ENCODE measurements at places on chromosomes 3 and 15.

DNA sequence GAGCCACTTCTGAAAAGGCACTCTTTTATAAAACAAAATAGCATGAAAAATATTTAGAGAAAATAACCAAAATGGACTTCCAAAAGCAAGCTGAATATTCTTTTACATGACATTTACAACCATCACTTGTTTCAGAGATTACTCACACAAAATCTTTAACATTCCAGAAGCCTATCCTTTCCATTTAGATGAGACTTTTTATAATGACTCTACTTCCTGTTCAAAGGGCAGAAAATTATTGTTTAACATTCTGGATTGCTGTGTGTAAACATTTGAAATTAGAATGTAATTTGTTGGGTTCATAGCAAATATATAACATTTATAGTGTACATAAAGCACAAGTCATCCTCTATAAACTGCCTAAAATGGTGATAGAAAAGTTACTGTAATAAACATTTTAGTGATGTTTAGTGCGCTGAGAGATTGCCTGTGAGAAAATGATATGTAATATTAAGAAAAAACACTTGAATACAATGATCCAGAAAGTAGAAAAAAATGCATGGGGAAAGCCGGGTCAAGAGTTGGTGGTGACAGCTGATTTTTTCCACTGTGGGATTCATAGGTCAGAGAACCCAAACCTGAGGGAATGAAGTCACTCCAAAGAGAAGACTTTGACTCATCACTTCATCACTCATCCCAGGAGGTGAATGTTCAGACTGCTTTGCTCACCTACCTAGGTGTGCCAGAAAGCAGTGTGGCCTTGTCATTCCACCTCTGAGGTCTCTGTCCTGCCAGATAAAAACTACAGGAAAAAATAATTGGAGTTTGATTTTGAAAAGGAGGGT, 305.8 kb downstream of the ARPP21 start:
- no peak for DNase-seq

DNA sequence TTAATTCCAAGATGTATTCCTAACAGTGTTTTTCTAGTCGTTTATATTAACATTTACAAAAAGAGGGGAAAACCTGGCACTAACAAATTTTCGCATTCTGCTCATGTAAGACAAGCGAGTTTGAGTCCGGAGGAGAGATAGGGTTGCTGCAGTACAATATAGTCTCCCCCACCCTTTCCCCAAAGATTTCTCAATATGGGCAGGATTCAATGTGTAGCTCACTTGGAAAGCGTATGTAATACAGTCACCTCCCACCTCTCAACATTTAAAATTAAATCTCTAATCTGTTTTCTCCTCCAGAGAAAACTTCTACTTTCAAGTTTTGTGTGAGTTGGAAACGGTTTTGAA, 57.9 kb downstream of the CMSS1 start:
- no peak for DNase-seq

- DNase-seq: no peak
Measured at GRCh38 chr15:33934396-33934795, 33.9 kb upstream of the CHRM5 start.

GRCh38 chr15:83206526-83207008, 1.1 kb downstream of the HDGFL3 start:
- no peak for DNase-seq

GRCh38 chr15:98420837-98421236, 227.5 kb upstream of the IGF1R start:
- DNase-seq: no peak

DNA sequence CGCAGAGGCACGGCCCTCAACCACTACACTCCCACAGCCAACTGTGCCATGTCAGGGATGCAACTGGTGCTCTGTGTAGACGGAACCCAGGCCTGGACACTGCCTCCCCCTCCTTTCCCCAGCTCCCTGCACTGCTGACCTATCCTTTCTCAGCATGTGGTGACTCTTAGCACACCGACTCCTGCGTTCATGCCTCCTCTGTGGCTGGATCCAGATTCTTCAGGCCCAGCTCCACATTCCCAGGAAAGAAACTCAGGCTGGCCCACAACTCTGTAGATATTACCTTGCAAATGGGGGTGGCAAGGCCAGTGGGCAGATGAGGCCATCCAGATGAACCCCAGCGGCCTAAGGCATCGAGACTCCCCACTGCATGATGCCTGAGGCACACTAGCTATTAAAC, 272.7 kb downstream of the OCA2 start:
- no peak for DNase-seq

DNA sequence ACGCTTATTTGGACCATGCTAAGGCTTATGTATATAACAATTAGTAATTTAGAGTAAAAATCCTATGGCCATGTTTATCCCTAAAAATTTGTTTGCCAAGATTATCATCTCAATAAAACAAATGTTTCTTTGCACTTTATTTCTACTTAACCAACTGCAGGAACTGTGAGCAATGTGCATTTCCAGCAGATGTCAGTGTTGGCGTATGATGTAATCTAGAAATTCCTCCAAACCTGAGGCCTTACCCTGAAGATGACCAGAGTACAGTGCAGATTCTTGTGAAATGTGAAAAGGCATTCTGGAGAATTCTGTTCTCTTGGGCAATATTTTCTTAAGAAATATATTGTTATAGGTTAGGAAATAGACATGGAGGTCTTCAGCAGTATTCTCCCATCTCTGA, 205.9 kb downstream of the MBNL1 start:
- no peak for DNase-seq

- no peak for DNase-seq
Measured at GRCh38 chr3:72368331-72368975, 479.8 kb downstream of the SHQ1 start.

- no peak for DNase-seq
Measured at GRCh38 chr3:163735394-163735793, 1342.9 kb downstream of the SI start.

DNA sequence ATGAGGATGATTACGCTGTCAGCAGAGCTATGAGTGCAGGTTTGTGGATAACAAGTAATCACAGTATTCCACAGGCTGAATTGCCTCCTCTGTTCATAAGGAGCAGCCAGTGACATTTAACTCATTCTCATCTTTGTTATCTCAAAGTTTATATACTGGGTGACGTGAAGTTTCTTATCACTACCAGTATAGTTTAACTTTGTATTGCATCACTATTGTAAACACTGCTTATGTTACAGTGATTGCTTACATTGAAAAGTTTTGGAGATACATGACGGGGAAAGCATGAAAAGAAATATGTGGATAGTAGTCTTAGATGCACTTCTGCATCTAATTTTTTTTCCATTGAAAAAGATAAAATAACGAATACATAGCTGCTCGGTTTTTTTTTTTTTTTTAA, 429.7 kb downstream of the VGLL3 start:
- DNase-seq: no peak

- no peak for DNase-seq
Measured at GRCh38 chr3:47464588-47464987, 11.2 kb downstream of the SCAP start.

DNA sequence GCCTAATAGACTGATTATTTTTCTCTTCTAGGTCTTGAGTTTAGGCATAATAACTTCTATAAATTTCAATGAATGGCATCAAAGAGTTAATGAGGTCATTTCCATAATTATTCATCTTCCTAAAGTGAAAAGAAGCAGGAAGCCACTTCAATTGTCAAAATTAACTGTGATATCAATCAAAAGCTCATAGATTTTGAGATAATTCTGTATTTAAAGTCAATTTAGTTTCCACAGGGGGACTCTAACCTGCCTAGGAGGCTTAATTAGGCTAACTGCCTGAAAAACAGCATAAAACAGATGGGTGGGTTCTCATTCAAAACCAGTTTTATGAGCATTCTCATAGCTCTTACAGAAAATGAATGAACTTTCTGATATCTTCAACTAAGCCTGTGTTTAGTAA, 177.8 kb downstream of the OTOL1 start:
- no peak for DNase-seq

- no peak for DNase-seq
Measured at GRCh38 chr15:25787855-25788520, 75.1 kb downstream of the ATP10A start.

DNA sequence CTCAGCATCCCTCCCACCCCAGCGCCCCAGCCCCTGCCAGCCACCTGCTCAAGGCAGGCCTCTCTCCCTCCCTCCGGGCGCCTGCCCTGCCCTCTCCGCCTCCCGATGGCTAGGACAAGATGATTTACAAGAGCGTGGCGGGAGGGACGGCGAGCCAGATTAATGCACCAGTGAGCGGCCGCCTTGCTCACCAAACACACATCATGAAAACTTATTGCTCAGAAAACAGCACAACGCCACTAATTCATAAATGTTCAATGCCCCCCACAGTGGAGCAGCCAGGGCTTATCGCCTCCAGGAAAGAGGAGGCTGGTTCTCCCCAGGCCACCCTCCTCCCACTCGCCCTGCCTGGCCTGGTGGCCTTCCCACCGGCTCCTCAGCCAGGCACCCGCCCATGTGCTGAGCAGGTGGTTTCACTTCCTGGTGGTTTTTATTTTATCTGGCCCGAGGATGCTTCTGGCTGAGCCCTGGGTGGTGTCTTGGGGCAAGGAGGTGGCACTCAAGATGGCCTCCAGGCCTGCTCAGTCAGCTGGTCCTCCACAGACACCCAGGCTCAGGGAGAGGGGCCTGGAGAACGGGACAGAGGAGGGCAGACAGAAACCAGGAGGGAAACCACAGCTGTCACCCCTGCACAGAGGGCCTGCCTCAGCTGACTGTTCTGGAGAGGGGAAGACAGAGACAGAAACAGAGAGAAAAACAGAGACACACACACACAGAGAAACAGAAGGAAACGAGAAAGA, 284.9 kb downstream of the UACA start:
- no peak for DNase-seq

- no peak for DNase-seq
Measured at GRCh38 chr3:119529883-119530282, 29.5 kb downstream of the CD80 start.

DNA sequence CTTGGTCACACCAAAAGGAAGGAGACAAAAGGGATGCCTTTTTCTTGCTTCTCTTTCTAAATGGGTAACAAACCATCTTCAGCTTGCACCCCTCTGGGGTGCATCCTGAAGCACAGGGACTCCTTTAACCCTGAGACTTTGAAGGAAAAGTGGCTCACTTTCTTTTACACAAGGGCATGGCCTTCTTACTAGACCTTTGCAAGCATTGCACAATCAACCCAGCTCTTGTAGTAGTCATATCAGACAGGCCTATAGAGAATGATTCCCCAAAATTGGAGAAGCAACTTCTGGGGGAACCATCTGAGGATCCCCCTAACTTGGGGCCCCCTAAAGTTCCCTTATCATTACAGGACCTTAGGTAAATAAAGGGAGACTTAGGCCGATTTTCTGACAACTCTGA, 56.1 kb upstream of the GK5 start:
- no peak for DNase-seq

GRCh38 chr15:57559875-57560274, 31.8 kb upstream of the MYZAP start:
- peak; percentile 38 for DNase-seq

DNA sequence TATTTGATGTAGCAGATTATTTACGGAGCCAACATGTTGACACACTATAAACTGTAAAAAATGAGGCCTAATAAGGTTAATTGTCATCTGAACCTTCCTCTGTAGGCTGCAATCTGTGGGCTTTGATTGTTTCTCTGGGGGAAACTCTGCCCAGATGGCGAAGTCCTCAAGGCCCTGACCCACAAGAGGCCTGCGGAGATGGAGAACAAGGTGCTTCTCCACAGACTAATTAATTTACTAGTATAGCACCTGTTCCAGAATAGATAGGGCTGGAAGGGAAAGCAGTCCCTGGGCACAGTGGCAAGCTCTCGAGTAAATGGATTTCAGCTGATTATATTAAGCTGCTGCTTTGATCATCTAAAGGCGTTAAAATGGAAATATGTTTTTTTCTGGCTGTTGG, 338.8 kb upstream of the DNAJC19 start:
- DNase-seq: no peak

Data from activated naive CD4-positive, alpha-beta T cell (primary cell).